Fibroblast of skin of right biceps (primary cell): ENCODE measurements at places on chromosomes 1 and 21.

GRCh38 chr1:58469476-58469875 lies 77.0 kb downstream of the OMA1 start:
- no peak for DNase-seq

GRCh38 chr1:183881387-183882131 lies 76.6 kb downstream of the RGL1 start:
- peak; percentile 93 for DNase-seq

- peak; percentile 71 for DNase-seq
Observed at GRCh38 chr1:106233511-106233910, 823.0 kb upstream of the PRMT6 start.

DNA sequence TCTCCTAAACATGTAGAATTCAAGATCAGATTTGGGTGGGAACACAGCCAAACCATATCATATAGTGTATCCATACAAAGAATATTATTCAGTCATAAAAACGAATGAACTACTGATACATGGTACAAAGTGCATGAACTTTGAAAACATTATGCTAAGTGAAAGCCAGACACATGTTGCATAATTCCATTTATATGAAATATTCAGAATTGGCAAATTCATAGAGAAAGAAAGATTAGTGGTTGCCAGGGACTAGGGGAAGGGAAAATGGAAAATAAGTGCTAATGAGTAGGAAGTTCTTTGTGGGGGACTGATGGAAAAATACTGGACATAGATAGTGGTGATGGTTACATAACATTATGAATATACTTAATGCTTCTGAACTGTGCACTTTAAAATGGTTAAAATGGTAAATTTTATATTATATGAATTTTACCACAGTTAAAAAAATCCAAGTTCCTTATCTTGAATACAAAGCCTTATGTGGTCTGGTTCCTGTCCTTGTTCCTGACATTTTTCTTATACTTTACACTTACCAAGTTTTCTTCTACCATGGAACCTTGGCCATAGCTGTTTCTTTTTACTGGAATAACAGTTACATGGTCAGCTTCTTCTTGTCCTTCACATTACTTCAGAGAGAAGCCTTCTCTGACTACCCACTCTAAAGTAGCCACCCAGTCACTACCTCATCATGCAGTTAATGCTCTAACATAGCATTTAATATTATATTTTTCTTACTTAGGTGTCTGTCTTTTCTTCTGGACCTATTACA lies 64.0 kb downstream of the CCDC18 start:
- no peak for DNase-seq

GRCh38 chr1:208245185-208245705 lies 1.1 kb upstream of the PLXNA2 start:
- DNase-seq, result peak; percentile 90

GRCh38 chr1:104718752-104719151 lies 969.1 kb downstream of the AMY1C start:
- DNase-seq, result no peak

DNA sequence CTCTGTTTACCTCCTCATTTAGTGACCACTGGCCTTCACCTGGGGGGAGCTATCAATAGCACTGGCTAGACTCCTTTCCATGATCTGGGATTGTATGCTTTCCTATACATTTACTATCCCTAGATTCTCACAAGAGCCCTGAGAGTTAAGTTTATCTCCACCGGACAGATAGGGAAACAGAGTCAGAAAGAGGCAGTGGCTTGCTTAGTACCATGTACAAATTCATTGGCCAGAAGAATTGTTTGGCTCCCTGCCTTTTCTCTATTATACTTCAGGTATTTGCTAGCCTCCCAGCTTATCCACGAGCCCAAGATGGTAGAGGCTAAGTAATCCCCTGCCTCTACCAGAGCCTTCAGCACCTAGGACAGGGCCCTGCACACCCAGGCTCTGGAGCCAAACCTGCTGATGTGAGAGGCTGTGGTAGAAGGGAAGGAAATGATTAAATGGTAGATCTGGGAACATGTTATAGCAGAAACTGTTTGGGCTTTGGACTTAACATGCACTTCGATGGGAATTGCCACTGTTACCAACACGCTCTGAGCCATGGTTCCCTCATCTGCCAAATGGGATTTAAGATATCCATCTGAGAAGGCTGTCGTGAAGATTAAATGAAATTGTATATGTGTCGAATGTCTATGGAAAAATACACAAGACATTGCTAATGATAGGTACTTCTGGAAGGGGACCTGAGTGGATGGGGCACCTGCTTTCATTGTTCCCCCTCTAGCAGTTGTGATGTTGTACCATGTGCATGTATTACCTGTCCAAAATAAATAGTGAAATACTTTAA lies 3.1 kb upstream of the BLACAT1 start:
- DNase-seq, result peak; percentile 60

DNA sequence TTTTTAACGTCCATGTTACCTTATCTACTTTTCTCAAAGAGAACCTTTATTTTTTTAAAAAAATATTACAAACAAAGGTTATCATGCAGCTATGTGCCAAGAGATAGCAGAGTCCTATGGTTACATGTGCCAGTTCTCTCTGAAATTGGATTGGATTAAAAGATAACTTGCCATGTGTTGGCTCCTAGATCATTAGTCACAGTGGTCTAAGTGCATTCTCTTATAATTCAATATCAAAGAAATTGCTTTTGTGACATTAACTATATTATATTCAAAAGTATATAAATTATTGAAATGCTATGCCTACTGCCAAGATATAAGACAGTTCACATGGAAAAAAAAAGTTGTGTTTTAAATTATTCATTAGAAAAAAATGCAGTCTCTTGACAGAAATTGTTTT lies 494.2 kb downstream of the NEGR1 start:
- DNase-seq, result peak; percentile 1

- no peak for DNase-seq
Observed at GRCh38 chr1:153415850-153416570, at the start of gene S100A7A. Gene S100A7A (plus strand): TSS chr1:153416520. CDS start chr1:153418083, 1,563 bp downstream.

DNA sequence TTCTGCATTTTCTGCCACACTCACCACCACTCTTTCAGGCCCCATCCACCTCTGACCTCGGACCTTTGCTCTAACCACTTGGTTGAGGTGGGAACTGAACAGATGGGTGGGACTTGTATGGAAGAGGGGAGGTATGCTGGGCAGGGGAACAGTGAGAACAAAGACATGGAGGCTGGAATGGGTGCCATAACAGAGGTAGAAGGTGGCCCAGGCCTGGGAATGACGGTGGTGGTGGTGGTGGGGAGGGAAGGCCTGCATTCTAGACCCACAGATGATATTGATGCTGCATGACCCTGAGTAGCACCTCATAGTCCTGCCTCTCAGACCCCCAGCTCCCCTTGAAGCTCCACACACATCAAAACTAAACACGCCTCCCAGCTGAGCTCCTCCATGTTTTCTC lies 5.2 kb upstream of the CSF3R start:
- DNase-seq, result no peak

- DNase-seq, result no peak
Observed at GRCh38 chr1:43381612-43382011, 8.0 kb downstream of the MED8 start.

GRCh38 chr1:50275566-50275965 lies 147.7 kb downstream of the DMRTA2 start:
- no peak for DNase-seq

DNA sequence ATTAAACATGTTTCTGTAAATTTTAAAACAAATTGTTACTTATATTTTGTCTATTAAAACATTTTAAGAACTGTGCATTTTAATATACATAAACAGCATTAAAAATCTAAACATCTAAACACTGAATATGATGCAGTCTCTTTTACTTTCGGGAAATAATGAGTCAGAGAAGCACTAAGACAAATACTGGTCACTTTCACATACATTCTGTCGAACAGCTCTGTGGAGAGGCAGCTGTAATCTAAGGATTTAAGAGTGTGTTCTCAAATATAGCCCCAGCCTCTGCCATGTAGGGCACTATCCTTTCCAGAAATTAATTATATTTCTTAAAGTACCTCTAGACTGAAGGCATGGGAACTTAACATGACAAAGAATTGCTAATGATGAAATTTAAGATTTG lies 89.6 kb upstream of the PTGFR start:
- no peak for DNase-seq

GRCh38 chr1:168390271-168390670 lies 109.6 kb downstream of the TBX19 start:
- DNase-seq, result no peak

DNA sequence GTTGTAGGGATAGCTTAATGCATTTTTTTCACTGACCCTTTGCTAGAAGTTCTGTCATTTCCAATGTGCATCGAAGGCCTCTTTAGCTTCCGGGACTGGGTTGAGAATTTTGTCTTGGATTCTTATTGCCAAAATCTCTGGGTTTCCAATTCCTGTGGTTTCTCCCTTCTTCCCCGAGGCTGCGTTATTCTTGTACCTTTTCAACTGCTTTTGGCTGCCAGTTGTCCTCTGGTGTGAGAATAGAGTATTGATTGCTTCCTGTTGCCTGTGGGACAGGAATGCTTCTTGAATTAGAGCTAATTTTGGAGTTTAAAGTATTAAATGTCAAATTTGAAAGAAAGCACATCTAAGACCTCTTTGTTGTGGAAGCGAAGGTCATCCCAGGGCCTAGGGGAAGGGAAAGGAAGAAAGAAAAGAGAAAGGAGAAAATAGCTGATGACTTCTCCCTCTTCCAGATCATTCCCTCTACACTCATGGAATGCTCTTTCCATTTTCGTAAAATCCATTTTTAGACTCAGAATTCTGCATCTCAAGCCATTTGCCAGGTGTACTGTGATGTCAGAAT lies 21.1 kb downstream of the HUNK start:
- peak; percentile 73 for DNase-seq

- DNase-seq, result no peak
Observed at GRCh38 chr1:53371851-53372250, 44.0 kb upstream of the LRP8 start.

GRCh38 chr1:36844917-36845316 lies 189.4 kb downstream of the GRIK3 start:
- no peak for DNase-seq

DNA sequence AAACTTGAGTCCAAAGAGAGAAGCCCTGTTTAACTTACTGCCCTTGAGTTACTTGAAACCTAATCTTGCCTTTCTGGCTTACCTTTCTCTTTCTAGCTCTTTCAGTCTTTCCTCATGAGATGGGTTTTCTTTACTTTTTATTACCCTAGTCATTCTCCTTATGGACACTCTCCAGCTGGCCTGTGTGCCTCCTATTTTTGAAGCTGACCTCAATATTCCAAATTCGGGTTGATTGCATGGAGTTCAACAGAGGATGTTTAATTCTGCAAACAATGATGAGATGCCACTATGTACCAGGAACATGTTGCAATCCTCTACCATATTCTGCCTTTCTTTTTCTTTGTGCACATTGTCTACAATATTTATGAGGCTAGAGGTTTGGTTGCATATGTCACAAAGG lies 20.7 kb downstream of the DNAJC6 start:
- no peak for DNase-seq

DNA sequence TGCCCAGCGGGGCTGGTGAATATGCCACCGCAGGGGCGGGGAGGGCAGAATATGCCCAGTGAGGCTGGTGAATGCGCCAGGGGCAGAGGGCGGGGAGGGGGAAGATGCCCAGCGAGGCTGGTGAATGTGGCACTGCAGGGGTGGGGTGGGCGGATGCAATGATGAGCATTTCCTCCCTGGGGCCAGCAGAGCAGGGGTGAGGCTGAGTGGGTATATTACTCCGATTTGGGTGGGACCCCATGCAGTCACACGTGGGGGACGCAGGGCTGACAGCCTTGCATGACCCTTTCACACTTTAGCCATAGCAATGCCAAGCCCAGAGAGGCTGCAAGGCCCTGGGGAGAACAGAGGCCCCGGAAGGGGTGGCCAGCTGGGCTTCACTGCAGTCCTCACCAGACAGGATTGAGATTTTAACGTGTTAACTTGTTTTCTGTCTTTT lies 9.3 kb upstream of the SLX9 start:
- no peak for DNase-seq

DNA sequence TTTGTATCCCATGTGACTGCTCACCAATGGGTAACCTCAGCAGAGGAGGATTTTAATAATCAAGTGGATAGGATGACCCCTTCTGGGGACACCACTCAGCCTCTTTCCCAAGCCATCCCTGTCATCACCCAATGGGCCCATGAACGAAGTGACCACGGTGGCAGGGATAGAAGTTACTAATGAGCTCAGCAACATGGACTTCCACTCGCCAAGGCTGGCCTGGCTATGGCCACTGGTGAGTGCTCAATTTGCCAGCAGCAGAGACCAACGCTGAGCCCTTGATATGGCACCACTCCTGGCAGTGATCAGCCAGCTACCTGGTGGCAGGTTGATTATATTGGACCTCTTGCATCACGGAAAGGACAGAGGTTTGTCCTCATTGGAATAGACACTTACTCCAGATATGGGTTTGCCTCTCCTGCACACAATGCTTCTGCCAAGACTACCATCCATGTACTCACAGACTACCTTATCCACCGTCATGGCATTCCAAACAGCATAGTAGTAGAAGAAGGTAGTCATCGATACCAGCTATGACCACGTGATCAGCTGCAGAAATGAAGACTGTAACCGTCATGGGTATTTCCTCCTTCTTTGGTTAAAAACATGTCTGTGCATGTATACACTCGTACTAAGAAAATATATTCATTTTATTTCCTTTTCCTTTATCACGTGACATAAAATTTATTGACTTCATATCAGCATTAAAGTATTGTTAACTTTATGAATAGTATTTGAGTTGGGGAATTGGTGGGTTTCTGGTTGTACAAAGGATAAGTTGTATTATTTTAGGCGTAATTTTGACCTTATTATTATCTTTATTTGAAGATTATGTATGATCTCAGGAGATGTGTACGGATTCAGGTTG lies 562.6 kb downstream of the PTPRU start:
- no peak for DNase-seq

- peak; percentile 29 for DNase-seq
Observed at GRCh38 chr1:241475671-241476070, 43.9 kb downstream of the FH start.

DNA sequence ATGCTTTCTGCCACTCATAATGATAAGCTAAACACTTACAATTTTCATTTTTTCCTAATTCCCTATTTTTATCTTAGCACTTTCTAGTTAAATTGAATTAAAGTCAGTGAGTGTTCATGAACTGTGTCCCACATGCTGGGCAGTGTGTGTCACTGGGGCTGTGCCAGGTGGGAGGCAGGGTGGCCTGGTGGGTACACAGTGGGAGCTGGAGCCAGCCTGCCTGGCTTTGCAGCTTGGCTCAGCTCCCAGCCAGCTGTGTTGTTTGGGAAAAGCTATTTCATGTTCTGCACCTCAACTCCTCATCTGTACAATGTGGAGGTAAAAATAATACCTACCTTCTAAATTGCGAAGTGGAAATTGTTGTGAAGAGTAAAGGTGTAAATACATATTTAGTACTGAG lies 238.4 kb downstream of the PLA2G4A start:
- DNase-seq, result no peak

GRCh38 chr1:61160526-61160925 lies 78.2 kb downstream of the NFIA start:
- DNase-seq, result peak; percentile 45

- peak; percentile 77 for DNase-seq
Observed at GRCh38 chr1:234755449-234755863, 145.5 kb upstream of the IRF2BP2 start.

DNA sequence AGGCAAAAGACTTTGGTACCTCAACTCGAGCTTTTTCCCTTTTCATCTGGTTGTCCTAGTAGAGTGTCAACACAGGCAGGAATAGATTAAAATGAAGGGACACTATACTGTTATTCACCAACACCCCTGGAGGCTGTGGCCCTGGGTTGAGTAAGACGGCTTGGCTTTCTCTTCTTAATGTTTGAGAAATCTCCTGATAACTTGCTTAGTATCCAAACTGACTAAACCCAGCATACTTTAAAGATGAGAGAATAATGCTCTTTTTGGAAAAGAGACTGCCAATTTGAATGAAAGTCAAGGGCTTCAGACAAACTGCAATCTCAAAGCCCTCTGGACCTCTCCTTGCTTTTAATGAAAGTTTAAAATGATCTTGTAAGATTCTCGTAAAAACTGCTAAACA lies 2.6 kb upstream of the SLC30A1 start:
- DNase-seq, result peak; percentile 77

GRCh38 chr1:31663622-31664452 lies 19.2 kb upstream of the PEF1 start:
- peak; percentile 38 for DNase-seq
